ENCODE measurements at places on chromosomes 7 and 10.

DNA sequence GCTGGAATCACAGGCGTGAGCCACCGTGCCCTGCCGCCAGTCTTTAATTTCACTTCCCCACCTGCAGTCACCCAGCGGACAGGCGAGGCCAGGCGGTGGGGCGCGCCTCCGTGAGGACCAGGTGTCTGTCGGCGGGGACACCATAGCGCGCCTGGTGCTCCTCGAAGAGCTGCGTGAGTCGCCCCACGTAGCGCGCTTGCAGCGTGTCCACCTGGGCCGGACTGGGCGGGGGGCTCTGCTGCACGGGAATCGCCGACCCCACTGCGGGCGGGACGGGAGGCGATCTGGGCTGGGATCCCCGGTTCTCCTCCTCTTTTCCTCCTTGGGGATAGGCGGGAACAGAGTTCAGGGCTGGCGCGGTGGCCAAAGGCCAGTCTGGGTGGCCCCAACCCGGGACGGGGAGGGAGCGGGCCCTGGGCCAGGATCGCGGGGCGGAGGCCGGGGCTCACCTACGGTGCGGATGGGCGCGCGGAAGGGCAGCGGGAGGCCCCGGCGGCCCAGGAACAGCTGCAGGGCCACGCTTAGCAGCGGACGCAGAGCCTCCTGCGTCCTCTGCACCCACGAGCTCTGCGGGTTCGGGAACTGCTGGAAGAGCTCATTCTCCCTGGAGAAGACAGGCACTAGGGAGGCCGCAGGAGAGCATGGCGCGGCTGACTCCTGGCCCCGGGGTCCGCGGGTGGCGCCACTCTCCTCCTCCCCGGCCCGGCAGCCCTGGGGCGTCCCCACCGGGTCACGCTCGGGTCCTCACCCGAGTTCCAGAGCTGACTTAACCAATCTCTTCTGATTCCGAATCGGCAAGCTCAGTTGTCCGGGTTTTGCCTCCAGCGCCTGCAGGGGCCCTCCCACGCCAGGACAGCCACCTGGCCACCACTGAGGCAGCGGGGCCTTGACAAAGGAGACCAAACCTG, 1.1 kb upstream of the MOGAT3 start:
- no peak overlapping the region for H3K27ac ChIP-seq
- peaks cover 5% of the 10 kb centered on the region for H3K4me1 ChIP-seq
- no peak overlapping the region for H3K4me3 ChIP-seq
- no peak for DNase-seq
- peaks cover 6% of the 10 kb centered on the region for H3K36me3 ChIP-seq
- H3K27me3 ChIP-seq: peaks cover 23% of the 10 kb centered on the region

GRCh38 chr10:57338823-57339558, 928.7 kb downstream of the IPMK start:
- H3K27ac ChIP-seq: no peak overlapping the region
- no peak overlapping the region for H3K4me3 ChIP-seq
- H3K36me3 ChIP-seq: no peaks in the 10 kb centered on the region
- no peaks in the 10 kb centered on the region for H3K27me3 ChIP-seq

DNA sequence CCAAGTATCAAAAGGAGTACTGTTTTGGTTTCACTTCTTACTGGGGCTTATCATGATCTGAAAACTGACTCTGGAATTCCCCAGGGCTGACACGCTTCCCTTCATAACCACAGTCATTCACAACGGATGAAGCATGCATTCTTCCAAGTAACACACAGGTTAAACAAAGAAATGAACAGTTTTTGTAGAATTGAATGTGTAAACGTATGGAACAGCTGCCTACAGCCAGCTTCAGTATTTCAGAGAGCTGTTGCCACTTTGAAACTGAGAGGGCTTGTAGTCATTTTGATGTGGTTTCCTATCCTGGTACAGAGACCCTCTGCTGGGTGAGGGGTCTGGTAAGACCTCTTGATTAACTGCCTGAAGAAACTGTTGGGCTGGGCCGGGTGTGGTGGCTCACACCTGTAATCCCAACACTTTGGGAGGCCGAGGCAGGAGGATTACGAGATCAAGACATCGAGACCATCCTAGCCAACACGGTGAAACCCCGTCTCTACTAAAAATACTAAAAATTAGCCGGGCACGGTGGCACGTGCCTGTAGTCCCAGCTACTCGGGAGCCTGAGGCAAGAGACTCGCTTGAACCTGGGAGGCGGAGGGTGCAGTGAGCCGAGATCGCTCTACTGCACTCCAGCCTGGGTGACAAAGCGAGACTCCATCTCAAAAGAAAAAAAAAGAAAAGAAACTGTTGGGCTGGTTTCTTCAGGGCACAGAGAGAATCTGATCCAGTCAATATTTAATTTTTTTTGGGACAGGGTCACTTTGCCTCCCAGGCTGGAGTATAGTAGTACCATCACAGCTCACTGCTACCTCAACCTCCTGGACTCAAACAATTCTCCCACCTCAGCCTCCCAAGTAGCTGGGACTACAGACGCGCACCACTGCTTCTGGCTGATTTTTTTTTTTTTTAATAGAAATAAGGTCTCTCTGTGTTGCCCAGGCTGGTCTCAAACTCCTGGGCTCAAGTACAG, 4.7 kb downstream of the NFE2L3 start:
- H3K27ac ChIP-seq: peak overlapping the region; percentile 79
- H3K4me1 ChIP-seq: peaks cover 31% of the 10 kb centered on the region
- no peaks in the 10 kb centered on the region for H3K36me3 ChIP-seq

GRCh38 chr10:73843261-73843660, 31.1 kb downstream of the CAMK2G start:
- H3K4me3 ChIP-seq: no peak overlapping the region
- no peak for DNase-seq
- H3K4me1 ChIP-seq: no peaks in the 10 kb centered on the region
- peaks cover 92% of the 10 kb centered on the region for H3K36me3 ChIP-seq
- H3K27ac ChIP-seq: no peak overlapping the region

DNA sequence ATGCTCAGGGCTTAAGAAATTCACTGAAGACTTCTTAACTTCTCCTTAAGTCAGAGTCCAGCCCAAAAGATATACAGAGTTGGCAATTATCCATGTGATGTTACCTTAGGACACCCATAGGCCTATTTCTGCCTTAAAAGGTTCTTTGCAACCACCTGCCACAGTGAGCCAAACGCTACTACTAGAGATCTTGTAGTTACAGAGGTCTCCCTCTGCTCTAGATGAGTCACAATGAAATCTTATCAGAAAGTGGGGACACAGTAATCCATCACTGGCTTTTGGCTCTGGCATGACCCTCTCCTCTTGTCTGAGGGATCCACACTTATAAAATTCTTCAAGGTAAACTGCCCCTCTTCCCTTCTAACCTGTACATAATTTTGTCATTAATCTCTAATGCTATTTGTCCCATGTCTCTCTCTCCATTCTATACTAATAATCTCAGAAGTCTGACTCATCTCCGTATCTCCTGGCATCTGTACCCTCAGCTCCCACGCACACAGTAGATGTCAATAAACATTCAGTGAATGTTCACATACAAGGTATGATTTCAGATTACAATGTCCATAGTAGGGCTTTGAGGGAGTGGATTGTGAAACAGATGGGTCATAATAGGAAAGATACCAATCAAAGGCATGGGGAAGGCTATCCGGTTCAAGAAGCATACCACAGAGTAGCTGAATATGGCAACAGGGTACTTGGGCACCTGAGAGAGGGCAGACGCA, 112.1 kb downstream of the SGMS1 start:
- no peaks in the 10 kb centered on the region for H3K36me3 ChIP-seq
- no peak overlapping the region for H3K4me3 ChIP-seq
- H3K27me3 ChIP-seq: no peaks in the 10 kb centered on the region
- H3K27ac ChIP-seq: no peak overlapping the region

DNA sequence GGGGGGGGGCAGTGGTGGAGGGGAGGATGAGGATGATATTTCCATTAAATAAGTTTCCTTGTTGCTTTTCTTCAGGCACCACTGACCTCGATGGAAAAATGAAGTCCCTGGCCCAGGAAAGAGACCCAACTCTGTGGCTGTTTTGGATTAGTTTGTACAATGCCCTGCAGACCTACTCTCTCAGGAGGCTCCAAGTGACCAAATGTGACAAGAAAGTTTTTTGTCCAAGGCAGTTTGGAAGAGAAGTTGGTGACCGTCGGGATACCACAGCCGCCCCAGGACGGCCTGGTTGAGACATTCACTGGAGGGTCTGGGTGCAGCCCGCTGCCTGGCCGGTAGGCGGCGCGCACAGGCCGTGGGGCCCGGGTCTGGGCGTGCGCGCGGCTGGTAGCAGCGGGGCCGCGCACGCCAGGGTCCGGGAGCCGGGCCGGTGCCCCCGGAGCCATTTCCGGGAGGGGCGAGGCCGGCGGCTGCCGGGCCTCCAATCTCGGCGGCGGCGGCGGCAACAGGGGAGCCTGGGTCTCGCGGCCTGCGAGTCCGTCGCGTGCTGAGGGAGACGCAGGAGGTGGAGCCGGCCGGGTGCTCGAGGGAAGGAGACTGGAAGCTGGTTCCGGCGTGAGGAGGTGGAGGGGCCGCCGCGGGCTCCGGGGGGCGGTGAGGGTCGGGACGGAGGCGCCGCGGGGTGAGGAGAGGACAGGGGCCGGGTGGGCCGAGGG, at the start of gene SGPL1:
Gene SGPL1 (plus strand): TSS at position 445 of the 716 bp plus-strand sequence. CDS start 906 bp downstream, outside the sequence.
- H3K36me3 ChIP-seq: peaks cover 4% of the 10 kb centered on the region
- DNase-seq: peak; percentile 66
- peak within 1 kb of the TSS; percentile 69 for H3K4me3 ChIP-seq
- H3K27me3 ChIP-seq: no peaks in the 10 kb centered on the region
- peaks cover 9% of the 10 kb centered on the region for H3K4me1 ChIP-seq

DNA sequence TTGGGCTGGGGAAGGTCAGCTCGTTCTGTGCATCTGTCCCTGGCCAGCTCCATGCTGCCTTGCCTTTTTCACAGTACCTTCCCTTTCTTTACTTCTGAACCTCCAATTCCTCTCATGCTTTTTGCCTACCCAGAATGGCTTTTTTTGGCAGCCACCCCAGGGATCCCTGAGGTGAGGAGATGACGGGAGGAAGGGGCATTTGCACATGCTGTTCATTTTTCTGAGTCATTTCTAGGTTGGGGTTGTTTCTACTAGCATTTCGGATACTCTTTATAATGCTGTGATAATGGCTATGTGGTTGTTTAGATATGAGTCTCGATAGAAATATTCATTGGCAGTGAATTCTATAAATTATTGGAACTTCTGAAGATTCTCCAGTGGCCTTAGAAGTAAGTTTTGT, 415.1 kb upstream of the FZD8 start:
- H3K27ac ChIP-seq: no peak overlapping the region
- H3K4me1 ChIP-seq: no peaks in the 10 kb centered on the region
- no peaks in the 10 kb centered on the region for H3K27me3 ChIP-seq
- no peak overlapping the region for H3K4me3 ChIP-seq
- H3K36me3 ChIP-seq: no peaks in the 10 kb centered on the region
- no peak for DNase-seq

All from effector memory CD4-positive, alpha-beta T cell (primary cell).